ENCODE measurements at places on chromosomes 1 and 21.

- no peak for DNase-seq
Observed at GRCh38 chr1:192654591-192655251, 18.8 kb downstream of the RGS13 start.

- no peak for DNase-seq
Observed at GRCh38 chr1:204945565-204945977, 74.9 kb downstream of the NFASC start.

GRCh38 chr1:171666114-171666769, 13.8 kb upstream of the MYOC start:
- no peak for DNase-seq

- no peak for DNase-seq
Observed at GRCh38 chr21:44887126-44887806, 13.8 kb upstream of the PTTG1IP start.

DNA sequence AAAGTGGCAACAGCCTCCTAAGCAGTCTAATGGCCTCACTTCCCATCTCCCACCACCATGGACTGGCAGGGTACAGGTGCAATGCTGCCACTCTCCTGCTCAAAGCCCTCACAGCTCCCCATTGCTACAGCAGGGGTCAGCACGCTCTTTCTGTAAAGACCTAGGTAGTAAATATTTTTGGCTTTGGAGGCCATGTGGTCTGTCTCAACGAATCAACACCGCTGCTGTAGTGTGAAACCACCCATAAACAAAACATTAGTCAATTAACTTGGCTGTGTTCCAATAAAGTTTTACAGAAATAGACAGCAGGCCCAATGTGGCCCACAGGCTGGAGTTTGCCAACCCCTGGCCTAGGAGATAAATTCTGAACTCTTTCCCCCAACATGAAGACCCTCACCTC, 44.6 kb upstream of the TMEM125 start:
- DNase-seq: no peak

DNA sequence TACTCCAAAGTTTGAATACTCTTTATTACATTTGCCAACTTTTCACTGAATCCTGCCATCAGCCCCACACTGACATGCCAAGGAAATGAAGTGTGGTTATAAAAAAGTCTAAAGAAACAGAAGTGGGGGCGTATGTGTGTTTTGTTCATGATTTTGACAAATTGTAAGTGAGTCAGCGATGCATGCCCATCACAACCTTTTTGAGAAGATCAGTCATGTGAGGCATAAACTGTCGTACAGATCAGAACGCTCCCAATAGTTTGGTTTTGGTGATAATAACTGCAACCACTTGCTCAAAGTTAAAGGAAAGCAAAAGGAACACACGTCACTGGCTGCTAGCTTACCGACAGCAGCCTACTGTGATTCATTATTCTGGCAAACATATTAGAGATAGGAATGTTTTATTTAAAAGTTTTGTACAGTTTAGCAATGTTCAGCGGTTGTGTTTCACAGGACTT, 95.6 kb downstream of the RGS2 start:
- DNase-seq: no peak

DNA sequence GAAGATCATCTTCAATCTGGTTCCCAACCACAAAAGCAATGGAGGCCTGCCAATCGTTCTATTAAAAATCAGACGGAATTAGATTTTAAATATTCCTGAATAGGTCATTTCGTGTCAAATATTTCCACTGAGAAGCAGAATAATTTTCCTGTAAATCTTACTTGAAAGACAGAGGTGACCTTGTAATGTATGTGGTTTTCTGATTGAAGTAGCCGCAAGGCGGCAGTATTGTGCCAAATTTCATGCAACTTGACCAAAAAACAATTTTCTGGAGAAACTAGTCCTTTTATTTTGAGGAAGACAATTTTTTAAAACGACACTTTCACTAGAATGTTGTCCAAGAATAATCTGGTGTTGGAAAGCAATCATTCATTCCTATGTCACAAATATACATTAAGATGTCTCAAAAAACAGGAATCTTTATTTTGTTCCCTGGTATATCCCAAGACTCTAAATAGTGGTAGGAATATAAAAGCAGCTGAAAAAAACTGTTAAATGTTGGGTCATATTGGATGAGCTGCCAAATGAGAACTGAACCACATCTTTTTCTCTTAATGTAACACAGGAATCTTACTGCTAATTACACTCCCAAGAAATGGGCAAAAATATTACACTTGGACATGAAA, 33.6 kb downstream of the SPAG17 start:
- no peak for DNase-seq

DNA sequence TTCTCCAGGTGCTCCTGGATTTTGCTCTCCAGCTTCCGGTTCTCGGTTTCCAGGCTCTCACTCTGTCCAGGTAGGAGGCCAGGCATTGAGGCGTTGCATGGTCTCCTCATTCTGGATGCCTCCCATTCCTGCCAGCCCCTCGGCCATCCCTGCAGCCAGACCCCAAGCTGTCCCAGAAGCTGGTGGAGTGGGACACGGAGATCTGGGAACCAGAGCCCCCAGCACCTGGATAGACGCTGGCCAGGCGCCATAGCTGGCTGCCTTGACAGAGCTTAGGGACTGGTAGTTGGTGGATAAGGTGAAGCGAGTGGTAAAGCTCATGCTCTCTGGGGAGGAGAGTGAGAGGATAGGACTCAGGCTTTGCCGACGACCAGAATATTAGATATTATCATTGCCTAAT, 29.6 kb downstream of the RAP1A start:
- DNase-seq: no peak

DNA sequence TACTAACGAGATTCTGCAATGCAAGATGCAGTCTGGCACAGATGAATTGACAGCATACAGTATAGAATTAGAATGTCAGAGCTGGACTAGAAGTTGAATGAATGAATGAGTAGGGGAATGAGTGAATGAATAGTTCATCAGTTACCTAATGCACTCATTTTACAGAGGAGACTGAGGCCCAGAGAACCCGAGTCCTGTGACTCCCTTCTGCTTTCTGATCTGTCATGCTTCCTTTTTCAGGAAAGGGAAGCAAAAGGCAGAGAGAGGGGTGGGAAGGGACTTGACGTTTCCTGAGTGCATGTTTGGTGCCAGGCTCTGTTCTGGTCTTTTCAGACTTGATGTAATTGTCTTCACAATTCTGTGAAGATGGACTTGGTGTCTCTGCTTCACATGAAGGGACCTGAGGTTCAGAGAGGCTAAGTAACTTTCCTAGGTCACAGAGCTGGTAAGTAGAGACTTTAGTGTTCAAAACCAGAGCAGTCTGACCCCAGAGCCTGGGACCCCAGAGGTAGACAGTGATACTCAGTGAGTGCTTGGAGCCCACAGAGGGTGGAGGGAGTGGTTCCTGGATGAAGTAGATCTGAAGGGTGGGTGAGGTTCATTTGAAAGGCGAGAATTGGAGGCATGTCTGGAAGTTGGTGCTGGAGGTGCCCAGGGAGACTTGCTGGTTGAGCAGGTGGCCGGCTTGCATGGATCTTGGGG, 8.0 kb upstream of the MEX3A start:
- no peak for DNase-seq
